SW480 (cell line): ENCODE measurements at places on chromosomes 6 and 20.

DNA sequence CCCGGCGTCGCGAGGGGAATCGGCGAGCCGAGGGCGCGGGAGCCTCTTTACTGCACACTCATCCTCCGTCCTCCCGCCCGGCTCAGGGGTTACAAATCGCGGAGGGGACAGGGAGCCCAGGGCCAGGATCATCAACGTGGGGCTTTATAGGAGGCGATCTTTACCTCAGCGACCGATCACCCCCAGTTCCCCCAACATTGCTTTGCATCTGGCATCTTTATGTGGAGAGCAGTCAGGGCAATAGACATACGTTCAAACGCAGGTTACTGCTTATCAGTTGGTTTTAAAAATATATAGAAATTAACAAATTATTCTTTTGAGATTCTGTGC lies 634 bp downstream of the HSF2 start:
- DNase-seq = peak; percentile 9

DNA sequence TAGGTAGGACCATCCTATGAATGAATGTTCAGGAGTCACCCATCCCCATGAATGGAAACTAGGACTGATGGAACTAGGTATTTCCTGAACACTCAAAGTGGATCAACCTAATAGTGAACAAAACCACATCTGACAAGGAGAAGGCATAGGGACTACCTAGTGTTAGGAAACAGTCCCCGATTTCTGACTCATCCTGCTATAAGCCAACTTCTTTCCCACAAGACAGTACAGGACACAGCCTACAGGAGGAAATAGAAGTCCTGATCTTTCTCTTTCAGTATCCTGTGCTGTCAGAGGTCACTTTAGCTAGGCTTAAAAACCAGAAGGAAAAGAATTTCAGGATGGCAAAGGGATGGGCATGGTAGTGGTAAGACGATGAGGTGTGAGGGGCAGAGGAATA lies 19.5 kb upstream of the GMDS start:
- no peak for DNase-seq

- DNase-seq = no peak
Measured at GRCh38 chr20:51958099-51959065, 156.1 kb upstream of the SALL4 start.

DNA sequence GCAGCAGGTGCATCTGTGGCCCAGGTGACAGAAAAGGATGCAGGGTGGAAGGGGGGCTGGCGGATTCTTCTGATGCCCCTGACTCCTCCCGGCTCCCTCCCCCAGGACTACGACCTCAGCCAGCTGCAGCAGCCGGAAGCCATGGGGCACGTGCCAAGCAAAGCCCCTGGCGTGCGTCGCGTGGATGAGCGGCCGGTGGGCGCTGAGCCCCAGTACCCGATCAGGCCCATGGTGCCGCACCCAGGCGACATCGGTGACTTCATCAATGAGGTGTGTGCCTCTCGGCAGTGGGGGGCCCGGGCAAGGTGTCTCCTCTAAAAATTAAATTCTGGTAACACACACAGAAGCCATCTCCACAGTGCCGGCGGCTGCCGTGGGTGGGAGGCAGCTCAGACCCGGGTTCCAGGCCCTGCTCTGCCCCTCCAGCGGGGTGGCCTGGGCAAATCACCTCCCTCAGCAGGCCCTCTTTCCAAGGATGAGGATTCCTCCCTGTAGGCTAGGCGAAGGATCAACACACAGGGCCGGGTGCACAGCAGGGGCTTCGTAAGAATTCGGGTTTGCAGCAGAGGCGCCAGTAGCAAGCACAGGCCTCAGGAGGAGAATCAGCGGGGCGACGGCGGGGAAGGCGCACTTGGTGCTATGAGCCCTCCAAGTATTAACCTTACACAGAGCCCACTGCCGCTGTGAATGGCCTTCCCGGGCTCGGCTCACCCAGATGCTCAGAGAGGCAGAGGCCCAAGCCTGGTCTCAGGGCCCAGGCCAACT lies 131.5 kb downstream of the TAF4 start:
- no peak for DNase-seq

GRCh38 chr6:130834482-130835251 lies 7.5 kb downstream of the SMLR1 start:
- no peak for DNase-seq

DNA sequence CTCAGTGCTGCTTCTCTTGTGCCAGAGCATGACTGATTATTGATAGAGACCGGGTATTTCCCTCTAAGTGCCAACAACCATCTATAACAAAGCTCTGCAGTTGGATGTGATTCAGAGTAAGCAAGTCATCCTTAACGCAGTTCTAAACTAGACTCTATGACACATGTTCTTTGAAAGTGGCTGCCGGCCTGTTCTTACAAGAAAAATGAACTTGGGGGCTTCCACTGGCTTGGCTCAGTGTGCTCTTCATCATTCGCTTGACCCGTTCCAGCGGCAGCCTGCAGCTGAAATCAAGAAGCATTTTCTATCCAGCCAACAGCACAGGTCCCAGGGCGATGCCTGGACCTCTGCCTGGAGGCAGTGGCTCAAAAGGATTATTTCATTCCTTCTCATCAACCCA lies 29.8 kb downstream of the GFOD1 start:
- DNase-seq = no peak
